A673 (cell line): ENCODE measurements at places on chromosomes 4 and X. TPM values are rescaled to one million over a fixed set of nuclear protein-coding genes. Genes with fewer than 3 reads are reported as not detected.

The CT45A1 gene
- not detected in 2 replicates for total RNA-seq

GRCh38 chrX:23811108-23811651 lies 28.2 kb downstream of the SAT1 start:
- DNase-seq = peak; percentile 57
- H3K36me3 ChIP-seq = no peaks in the 10 kb centered on the region
- no peaks in the 10 kb centered on the region for H3K27me3 ChIP-seq
- H3K4me3 ChIP-seq = peak overlapping the region; percentile 7
- peak overlapping the region; percentile 39 for H3K27ac ChIP-seq

GRCh38 chrX:14073556-14073955 lies 43.9 kb upstream of the GEMIN8 start:
- no peak overlapping the region for H3K27ac ChIP-seq
- DNase-seq = no peak
- no peaks in the 10 kb centered on the region for H3K36me3 ChIP-seq
- no peaks in the 10 kb centered on the region for H3K4me1 ChIP-seq
- H3K27me3 ChIP-seq = peaks cover 5% of the 10 kb centered on the region

- H3K4me3 ChIP-seq = peak overlapping the region; percentile 82
- H3K27me3 ChIP-seq = no peaks in the 10 kb centered on the region
- H3K4me1 ChIP-seq = peaks cover 5% of the 10 kb centered on the region
- H3K27ac ChIP-seq = peak overlapping the region; percentile 84
- no peak for DNase-seq
Observed at GRCh38 chrX:68829582-68830418, 979 bp downstream of the EFNB1 start.

DNA sequence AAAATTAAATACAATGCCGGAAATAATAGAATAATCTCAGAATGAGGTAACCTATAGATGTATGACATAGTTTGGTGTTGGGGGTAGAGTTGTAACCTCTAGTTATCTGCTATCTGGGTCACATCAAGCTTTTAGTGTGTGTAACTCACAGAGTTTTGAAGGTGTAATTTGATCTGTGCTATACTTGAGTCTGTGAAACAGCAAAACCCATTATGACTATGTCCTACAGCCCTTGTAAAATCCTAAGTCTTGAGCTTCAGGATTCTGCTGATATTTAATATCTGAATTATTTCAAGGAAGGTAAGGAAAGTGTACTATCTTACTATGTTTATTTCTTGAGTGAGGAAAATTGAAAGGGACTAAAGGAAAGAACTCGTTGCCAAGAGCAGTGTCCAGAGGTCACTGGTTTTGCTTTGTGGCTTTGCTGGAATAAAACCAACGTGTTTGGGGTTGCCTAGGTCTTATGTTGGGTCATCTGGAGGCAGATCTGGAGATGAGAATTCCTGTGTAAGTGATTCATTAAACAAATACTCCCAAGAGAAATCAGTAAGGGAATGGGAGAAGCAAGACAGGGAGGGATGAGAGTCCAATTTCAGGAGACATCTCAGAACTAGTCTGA lies 107.8 kb upstream of the CBLL2 start:
- H3K27me3 ChIP-seq = no peaks in the 10 kb centered on the region
- DNase-seq = no peak
- H3K4me3 ChIP-seq = no peak overlapping the region
- H3K4me1 ChIP-seq = no peaks in the 10 kb centered on the region

- DNase-seq = no peak
- no peaks in the 10 kb centered on the region for H3K36me3 ChIP-seq
- H3K27me3 ChIP-seq = peaks cover 5% of the 10 kb centered on the region
- no peak overlapping the region for H3K27ac ChIP-seq
Observed at GRCh38 chrX:20352504-20352903, 85.8 kb upstream of the RPS6KA3 start.

- no peaks in the 10 kb centered on the region for H3K4me1 ChIP-seq
- H3K4me3 ChIP-seq = no peak overlapping the region
- no peaks in the 10 kb centered on the region for H3K36me3 ChIP-seq
- H3K27ac ChIP-seq = no peak overlapping the region
- H3K27me3 ChIP-seq = no peaks in the 10 kb centered on the region
- no peak for DNase-seq
Observed at GRCh38 chrX:8204943-8205342, 33.9 kb upstream of the VCX2 start.

DNA sequence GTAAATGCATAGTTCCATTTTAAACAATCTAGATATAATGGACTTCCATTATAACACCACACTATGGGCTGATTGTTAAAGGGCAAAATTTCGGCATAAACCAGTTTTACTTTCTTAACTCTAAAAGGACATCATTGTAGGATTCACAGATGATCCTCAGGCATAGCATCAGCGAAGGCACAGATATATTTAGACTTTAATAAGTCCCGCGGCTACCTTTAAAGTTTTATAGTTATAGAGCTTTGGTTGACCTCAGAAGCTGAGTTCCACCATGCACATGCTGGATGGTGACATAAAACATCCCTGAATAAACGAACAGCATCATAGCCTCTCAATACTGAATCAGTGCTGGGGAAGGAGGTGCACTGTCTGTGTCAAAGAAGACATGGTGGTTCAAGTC lies 125.0 kb upstream of the PDLIM3 start:
- no peaks in the 10 kb centered on the region for H3K4me1 ChIP-seq
- DNase-seq = no peak
- peaks cover 29% of the 10 kb centered on the region for H3K27me3 ChIP-seq
- H3K27ac ChIP-seq = no peak overlapping the region
- H3K36me3 ChIP-seq = no peaks in the 10 kb centered on the region

DNA sequence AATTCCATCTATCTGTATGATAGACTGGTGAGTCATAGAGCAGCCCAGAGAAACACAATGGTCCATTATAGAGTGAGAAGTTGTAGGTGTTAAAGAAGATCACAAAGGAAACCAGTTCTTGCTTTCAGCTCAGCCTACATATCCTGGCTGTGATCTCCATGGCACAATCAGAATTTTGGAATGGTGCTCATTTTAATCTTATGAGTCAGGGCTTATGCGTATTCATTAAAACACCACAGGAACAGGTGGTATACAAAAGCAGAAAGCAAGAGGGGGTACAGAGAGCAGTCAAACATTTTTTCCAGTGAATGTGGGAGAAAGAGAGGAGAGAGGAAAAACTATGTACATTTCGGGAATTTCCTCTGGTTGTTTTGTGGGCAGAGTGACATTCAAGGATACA lies 126.9 kb downstream of the MFAP3L start:
- DNase-seq = peak; percentile 48
- H3K4me1 ChIP-seq = no peaks in the 10 kb centered on the region
- H3K27ac ChIP-seq = no peak overlapping the region
- H3K27me3 ChIP-seq = no peaks in the 10 kb centered on the region
- no peaks in the 10 kb centered on the region for H3K36me3 ChIP-seq
- no peak overlapping the region for H3K4me3 ChIP-seq

GRCh38 chrX:74421036-74421739 lies at the start of gene SLC16A2:
Gene SLC16A2, plus strand, starts transcription at chrX:74421493. Its CDS starts 145 bp downstream, at chrX:74421638.
- H3K36me3 ChIP-seq = no peaks in the 10 kb centered on the region
- DNase-seq = peak; percentile 85
- no peaks in the 10 kb centered on the region for H3K4me1 ChIP-seq
- H3K27me3 ChIP-seq = no peaks in the 10 kb centered on the region
- peak within 1 kb of the TSS; percentile 62 for H3K4me3 ChIP-seq
- H3K27ac ChIP-seq = peak within 1 kb of the TSS; percentile 81

GRCh38 chr4:16864199-16864598 lies 34.2 kb downstream of the LDB2 start:
- H3K4me3 ChIP-seq = no peak overlapping the region
- H3K4me1 ChIP-seq = peaks cover 22% of the 10 kb centered on the region
- no peaks in the 10 kb centered on the region for H3K36me3 ChIP-seq
- H3K27me3 ChIP-seq = no peaks in the 10 kb centered on the region
